ENCODE measurements at places on chromosomes 1 and 21.

DNA sequence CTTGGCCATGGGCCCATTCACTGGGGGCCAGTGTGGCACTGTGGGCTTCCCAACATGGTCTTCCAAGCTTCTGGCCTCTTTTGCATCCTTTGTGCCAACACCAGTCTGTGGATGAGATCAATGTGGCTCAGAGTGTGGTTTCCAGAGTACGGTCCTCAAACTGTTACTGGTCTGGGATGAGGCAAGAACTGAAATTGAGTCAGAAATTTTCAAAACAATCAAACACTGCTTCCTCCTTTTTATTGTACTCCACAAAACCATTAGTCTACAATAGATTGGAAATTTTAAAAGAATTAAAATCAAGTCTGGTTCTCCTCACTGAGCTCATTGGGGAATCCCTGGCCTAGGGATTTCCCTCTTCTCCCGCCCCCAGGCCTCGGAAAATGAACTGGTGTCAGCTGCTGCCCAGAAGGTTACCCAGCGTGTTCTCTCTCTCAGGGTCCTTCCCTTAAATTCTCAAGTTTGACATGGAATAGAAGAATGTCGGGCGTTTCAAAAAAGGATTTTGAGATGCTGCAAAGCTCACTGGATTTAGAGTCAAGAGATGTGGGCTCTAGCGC is 222.0 kb downstream of the SDCCAG8 start:
- no peak for DNase-seq

DNA sequence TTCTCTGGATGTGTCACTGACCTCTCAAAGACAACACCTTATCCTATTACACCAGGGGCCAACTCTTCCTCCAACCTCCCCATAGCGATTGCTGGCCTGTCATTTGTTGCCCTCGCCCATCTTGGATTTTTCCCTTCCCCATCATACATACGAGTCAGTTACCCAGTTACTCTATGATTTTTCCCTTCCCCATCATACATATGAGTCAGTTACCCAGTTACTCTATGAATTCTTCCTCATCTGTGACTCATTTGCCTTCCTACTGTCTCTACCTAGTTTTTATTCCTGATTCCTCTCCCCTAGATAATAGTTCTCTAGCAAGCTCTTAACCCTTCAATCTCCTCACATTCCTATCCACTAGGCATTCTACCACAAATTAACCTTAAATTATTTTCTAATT is 178.8 kb downstream of the NR5A2 start:
- DNase-seq = no peak

DNA sequence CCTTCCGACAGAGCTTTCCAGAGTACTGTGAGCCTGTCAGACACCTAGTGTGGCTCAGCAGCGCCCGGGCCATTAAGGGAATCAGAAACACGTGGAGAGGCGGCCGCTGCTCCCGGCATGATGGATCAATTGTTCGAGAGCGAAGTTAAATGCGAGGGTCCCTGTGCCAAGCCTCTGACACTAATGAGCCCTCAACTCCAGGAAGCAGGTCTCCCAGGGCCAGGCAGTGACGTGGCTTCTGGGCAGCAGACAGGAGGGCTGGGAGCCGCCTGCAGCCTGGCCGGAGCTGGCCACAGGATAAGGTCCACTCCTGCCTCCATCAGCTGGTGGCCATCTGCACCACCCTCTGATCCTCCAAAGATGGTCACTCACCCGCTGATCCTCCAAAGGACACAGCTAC is 67.5 kb upstream of the CLDN14 start:
- DNase-seq = no peak

DNA sequence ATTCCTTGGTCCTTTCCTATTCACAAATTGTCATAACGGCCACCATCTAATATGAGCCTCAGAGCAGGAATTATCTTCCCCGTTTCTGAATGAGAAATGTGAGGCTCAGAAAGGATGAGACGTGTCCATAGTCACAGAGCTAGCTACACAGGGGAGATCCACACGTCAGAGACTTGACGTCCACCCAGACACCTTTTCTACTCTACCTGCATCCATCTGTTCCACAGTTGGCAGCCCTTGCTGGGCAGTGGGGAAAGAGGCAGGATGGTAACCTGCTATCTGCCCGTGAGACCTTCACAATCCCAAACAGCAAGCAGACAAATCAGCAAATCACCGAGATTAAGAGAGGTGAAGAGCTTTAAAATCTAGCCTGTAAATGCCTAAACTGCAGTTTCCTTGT is 8.4 kb downstream of the RIMS3 start:
- no peak for DNase-seq

GRCh38 chr1:67427947-67428346 is 2.3 kb downstream of the SERBP1 start:
- DNase-seq = no peak

DNA sequence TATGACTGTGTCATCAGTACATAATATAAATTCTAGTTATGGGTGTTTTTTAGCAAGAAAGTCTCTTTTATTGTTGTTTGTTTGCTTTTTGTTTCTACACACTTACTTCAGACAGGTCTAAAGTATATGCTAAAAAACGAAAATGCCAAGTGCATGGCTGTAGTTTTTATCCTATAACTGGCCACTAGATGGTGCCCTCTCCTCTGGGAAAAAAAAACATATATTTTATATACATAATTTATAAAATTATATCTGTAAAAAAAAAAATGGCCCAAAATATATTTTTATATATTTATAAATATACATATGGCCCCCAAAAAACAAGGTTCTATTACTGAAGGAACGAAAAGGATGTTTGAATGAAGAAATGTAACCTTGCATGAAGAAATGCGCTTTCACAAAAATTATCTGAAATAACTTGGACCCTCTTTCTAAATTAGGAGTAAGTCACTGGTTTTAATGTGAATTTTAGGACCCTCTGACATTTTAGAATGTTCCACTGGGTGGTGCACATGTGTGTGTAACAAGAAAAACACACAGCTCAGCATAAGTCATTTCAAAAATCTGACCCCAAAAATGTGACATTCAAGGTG is 93.5 kb downstream of the TTLL7 start:
- no peak for DNase-seq

DNA sequence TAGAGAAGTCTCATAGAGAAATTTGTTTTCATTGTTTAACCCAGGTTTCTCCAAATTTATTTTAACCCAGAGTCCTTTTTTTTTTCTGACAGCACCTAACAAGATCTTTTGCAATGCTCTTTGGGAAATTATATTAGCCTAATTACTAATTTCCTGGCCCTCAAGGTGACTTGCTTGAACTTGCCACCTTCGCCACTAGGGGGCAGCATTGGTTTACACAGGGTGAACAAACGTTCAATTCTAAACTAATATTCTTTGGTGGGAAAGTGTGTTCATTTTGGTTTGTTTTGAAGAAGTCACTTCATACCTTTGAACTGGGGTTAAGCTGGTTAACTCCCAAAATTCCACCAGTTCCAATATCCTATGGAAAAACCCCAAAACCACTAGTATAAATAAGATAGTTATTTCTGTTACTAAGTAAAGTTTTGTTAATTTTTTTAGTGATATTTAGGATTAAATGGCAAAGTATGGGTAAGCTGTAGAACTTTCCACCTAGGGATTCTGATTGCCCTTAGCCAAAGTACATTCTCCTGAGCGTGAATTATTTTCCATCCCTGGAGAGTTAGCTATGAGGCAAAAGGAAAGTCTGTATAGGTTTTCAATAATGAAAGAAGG is 13.0 kb downstream of the CCDC190 start:
- DNase-seq = peak; percentile 69

DNA sequence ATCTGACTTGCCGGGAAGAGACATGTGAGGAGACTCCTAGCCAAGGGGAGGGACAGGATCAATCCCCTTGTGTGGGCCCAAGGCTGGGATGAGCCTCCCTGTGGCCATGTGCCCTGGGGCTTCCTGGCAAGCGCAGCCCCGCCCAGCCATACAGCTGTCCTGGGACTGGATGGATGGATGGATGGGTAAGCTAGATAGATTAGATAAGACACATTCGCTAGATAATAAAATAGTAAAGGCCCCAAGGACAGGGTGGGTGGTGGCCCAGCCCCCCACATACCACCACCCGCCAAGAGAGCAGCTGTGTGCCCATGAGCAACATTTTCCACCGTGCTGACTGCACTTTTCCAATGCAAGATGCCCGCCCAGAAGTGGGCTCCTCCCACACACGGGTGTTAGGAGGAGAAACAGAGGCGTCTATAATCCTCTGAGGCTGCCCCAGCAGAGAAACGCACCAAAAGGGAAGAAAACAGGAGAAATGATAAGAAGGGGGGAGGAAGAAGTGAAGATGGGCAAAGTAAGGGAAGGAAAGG is 25.1 kb downstream of the ZBTB17 start:
- no peak for DNase-seq

- DNase-seq = no peak
Measured at GRCh38 chr1:2180297-2181245, 14.0 kb downstream of the FAAP20 start.

GRCh38 chr1:187680823-187681222 is 852.1 kb downstream of the PLA2G4A start:
- no peak for DNase-seq

DNA sequence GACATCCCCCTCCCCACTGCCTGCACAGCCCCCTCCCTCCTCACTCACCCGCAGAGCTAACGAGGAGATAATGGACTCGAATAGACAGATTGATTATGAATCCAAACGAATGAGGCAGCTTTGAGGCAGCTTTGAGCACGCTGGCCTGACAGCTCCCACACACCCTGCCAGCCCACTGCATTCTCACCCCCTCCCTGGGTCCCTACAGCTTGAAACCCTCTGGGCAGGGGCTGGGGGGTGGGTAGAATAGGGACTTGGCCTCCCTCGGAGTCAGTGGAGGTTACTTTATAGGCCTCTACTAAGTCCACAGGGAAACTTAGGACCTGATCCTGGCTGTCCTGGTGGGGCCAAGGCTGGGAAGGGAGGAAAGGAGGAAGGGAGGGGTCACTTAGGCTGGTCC is 1.9 kb downstream of the NTRK1 start:
- no peak for DNase-seq

DNA sequence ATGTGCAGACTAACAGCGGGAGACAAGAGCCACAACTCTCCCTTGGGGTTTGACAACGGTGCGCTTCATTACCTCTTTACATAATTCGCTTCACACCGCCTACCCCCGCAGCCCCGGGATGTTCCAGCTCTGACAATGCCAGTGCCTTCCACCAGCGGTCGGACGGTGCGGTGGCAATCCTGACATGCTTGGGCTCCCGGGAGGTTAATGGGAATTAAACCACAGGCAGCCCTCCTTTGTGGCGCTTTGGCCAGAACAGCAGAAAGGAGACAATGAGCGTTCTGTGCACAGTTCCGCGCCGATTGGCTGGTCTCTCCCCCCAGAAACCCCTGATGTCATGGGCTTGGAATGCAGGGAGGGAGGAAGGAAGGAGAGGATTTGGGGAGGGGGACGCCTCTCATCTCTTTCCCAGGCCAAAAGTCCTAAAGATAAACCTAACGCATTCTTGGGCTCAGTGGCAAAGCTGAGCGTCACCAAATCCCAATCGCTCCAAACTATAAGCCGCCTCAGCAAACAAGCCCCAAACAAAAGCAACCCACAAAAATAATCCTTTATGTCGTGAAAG is 1.3 kb downstream of the CNN3 start:
- peak; percentile 62 for DNase-seq

DNA sequence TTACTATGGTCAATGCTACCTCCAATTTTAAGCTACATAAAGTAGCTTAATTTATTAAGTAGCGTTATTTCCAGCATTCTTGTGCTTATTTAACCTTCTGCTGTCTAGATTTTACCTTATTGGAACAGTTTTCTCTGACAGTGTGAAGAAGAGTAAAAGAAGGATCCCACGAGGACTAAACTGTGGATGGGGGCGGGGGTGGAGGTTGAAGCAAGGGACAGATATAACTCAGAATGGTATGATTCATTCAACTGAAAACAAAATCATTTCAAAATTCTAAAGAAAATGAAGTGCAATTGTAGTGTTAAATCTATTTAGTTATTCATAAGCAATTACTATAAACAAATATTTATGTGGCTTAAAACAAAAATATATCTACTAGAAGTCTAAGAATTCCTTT is 11.5 kb upstream of the VAV3 start:
- no peak for DNase-seq

GRCh38 chr1:167711797-167712196 is 10.0 kb upstream of the MPZL1 start:
- peak; percentile 64 for DNase-seq

DNA sequence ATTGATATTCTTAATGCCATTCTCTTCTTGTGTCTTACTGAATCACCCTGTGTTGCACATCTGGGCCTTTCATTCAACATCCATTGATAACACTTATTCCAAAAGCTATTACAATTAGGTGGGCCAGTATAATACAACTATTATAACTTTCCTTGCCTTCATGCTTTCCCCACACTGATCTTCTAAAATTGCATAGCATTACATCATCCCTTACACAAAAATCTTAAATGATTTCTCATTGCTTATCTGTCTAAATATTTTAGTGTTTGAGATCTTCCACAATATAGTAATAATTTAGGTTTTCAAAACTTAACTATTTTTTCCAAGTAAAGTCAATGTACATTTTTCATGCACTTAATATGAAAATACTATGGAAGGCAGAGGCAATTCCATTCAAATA is 1634.1 kb downstream of the PLA2G4A start:
- DNase-seq = no peak

- DNase-seq = peak; percentile 77
Measured at GRCh38 chr1:160083968-160084770, 2.8 kb downstream of the KCNJ9 start.

DNA sequence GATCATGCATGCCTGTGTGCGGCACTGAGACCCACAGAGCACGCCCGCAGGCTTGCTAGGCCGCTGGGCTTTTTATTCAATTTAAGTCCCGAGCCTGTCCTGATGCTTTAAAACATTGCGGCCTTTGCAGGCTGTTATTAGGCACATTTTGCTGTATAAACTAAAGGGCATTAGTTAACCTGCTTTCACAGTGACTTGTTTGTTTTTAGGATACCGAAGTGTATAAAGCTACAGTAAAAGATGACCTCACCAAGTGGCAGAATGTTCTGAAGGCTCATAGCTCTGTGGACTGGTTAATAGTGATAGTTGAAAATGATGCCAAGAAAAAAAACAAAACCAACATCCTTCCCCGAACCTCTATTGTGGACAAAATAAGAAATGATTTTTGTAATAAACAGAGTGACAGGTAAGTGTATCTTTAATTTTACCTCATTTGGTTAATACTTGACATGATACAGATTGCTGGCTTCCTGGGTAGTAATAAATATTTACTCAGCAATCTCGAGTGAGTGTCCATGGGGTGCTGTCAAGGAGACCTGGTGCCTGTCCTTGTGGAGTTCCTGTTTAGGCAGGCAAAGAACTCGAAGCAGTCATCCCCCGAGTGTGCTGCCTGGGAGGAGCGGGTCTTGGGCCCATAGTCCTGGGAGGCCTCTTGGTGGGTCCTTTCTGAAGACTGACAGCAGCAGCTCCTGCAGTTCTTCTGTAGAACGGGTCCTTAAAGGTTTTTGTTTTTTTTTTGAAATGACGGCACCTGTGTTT is 40.1 kb downstream of the TRAPPC10 start:
- no peak for DNase-seq

- no peak for DNase-seq
Measured at GRCh38 chr1:160658162-160658813, 11.4 kb upstream of the SLAMF1 start.

GRCh38 chr1:236608930-236609726 is 4.8 kb upstream of the HEATR1 start:
- peak; percentile 52 for DNase-seq
